ENCODE measurements at places on chromosomes 7 and 10.
A peak's percentile ranks its signal among the peaks of the same experiment; 100 is the strongest.

DNA sequence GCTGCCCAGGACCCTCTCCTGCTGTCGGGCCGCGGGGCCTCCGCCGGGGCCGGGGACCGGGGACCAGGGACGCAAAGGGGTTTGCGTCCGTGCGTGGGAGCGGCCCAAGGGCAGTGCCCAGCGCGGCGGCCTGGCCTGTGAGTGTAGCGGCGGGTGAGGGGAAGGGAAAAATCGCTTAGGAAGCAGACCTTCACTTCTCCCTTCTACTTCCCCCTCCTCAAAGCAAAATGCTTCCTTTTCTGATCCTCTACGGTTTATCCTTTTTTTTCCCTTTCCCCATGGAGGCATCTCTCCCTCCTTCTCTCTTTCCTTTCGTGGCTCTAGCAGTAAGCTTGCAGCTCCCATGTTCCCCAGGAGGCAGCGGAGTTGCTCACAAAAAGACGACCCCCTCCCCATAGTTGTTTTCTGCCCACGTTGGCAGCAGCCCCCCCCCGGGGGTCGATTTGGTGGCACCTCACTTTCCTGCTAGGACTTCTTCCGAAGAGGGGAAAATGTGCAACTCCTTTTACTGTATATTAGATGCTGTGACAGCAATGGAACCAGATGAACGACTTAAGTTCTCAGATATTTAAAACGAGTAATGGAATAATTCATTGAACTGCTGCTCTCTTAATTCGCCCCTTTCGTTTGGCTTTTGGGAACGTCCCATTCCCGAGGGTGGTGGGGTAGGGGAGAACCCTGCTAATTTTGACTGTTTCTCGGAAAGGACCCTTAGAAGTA is 724 bp downstream of the CAPZA2 start:
- DNase-seq = no peak

GRCh38 chr10:77925410-77925794 is 1.2 kb downstream of the DLG5 start:
- no peak for DNase-seq

GRCh38 chr10:33041783-33042437 is 83.9 kb upstream of the ITGB1 start:
- DNase-seq = no peak

- no peak for DNase-seq
Measured at GRCh38 chr7:94656925-94657731, 1.2 kb upstream of the SGCE start.

DNA sequence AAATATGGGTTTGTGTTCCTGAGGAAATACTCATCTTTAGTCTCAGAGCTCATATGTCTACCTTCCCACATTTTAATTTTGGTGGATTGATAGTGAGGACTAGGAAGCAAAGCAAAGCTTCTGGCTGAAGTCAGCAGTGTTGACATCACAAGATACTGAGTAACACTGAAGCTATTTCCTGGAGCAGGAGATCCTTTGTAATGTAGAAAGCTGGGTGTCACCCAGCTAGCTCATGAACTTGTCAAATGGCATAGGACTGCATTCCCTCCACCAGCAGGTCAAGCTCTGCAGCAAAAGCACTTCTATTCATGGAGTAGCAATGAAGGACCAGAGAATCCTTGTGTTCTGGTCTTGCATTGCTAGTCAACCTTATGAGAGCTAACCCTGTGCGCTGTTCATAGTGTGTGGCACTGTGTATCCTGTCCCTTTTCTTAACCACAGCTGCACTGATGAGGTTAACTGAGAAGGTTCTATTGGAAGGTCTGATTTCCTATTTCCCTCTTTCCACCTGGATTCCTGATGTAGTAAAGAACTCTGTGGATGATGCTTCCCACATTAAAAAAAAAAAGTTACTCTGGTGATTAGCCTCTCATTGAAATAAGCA is 94.8 kb upstream of the ZNF804B start:
- no peak for DNase-seq

DNA sequence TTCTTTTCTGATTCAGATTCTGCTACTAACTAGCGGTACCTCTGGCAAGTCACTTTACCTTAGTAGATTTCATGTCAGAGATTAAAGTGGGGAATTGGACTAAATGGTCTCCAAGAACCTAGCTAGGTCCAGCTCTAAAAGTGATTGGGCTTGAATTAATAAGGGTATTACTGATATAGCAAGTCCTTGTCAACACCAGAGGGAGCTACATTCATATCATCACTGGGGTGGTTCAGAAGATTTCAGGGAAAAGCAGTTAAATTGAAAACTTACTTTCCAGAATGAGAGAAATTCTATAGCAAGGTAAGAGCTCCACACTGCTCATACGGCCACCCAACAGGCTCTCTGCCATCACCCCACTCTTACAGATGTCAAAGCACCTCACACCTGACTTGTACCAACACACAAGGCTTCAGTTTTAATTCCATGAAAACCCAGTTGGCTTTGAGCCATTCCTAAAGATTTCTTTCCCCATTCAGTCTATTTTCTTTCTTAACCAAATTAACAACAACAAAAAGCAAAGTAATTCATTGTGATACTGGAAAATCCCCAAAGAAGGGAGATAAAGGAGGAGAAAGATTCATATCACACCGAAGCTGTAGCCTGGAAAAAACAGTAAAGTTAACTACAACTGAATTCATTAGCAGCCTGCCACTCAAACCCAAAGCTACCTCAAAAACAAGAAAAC is 38.0 kb upstream of the SPOCK2 start:
- no peak for DNase-seq

DNA sequence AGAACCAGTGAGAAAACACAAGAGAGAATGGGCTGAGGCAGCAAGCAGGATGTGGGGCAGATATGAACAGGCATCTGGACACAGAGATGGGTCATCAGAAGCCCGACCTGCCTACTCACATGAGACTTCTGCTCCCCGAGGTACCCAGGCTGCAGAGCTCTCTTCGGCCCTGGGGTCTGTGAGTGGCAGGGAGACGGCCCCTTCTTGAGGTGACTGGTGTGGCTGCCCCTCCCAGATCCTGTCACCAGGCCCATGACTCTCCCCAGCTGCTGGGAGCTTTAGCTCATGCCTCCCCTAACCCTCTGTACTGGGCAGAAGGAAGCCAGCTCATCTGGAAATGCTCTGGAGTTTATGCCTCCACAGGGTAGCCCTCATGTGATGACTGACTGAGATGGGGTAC is 157.6 kb upstream of the PCBD1 start:
- DNase-seq = no peak

DNA sequence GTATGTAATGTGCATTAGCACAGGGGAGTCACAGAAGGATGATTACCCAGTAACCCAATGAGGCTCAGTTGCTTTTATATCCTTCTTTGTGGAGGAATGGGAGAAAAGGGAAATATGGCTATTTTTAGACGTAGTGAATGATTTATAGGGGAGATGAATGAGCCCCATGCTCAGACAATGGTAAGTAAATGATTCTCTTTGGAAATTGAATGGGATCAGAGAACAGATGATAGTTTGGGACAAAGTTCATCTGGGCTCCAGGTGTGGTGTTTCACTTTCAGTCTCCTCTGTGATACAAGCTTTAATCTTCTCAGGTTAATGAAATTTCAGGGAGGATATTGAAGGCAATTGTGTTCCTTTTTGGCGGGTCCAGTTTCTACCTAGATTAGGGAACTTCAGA is 63.0 kb upstream of the MPP7 start:
- no peak for DNase-seq

DNA sequence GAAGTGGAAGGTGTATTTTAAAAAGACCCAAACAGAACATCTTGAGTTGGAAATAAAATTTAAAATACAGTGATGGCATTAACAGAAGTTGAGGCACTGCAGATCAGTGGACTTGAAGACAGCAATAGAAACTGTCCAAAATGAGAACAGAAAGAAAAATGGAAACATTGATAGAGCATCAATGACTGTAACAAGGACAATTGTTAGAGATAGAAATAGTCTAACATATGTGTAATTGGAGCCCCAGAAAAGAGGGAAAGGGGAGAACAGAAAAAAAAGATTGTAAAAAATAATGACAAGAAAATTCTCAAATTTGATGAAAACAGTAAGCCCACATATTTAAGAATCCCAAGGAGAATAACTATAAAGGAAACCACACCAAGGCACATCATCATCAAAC is 29.4 kb downstream of the VKORC1L1 start:
- no peak for DNase-seq

DNA sequence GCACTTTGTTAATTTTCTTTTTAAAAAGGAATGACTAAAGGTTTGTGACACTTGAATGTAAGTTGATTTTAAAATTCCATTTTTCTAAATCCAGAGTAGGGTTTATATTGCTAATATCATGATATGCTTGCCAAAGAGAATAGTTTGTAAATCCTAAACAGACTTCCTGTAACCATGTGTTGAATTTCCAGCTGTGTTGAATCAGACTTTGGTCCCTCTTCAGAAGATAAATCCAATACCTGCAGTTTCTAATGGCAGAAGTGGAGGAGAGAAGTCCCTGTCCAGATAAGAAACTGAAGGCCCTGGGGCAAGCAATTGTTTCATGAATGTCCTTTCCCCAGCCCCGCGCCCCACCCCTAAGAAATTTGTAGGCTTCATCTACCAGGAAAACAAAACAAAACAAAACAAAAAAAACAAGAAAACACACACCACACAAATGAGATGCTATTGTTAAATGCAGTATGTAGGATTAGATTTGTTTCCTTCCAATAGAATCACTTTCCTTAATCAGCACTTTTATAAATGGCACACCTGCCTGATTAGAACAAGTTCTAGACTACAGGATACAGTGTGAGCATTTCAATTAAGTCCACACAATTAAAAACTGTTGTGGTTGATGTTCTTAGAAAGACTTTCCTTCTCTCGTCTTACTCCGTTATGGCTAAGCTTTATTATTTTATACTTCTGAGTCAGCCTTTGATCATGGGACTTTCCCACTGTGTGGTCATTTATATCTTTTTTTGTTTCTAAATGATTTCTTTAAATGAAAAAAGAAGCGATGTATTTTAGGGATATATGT is 122.8 kb downstream of the KAT6B start:
- no peak for DNase-seq

DNA sequence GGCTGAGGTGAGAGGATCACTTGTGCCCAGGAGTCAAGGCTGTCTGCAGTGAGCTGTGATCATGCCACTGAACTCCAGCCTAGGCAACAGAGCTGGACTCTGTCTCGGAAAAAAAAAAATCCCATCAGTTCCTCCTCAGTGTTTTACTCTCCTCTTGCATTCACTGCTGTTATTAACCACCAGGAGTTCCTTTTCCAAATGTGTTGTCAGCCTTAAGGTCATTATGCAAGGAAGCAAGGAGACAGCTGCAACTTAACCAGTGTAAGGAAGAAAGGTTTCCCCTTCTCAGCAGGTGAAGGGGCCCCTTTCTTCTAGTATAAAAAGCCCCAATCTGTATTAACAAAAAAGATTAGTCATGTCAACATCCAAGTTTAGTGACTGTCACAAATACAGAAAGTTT is 86.6 kb upstream of the LEP start:
- DNase-seq = no peak

DNA sequence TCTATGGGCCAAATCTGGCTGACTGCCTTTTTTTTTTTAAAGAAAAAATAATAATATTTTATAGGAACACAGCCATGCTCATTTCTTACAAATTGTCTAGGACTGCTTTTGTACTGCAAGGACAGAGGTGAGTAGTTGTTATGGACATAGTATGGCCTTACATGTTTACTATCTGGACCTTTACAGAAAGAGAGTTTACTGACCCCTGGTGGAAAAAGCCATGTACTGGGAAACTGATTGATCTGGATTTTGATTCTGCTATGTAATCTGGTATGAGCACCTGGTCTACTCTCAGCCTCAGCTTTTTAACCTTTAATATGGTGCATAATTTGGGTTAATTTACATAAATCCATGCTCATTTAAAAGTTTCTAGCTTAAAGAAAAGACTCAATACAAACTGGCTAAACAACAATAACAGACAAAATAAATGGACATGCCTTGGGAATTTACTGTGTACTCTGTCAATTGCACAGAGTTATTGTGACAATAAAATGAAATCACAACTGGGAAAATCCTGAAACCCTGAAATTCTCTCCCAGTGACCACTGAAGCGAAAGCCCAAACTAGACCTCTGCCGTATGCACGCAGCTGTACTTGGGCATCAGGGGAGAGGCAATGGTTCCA is 260.7 kb downstream of the BMPER start:
- DNase-seq = no peak

GRCh38 chr10:124085680-124086079 is 7.7 kb downstream of the CHST15 start:
- no peak for DNase-seq

GRCh38 chr7:50728184-50728583 is 54.5 kb downstream of the GRB10 start:
- no peak for DNase-seq

- DNase-seq = no peak
Measured at GRCh38 chr10:81674941-81675340, 200.1 kb upstream of the NRG3 start.

DNA sequence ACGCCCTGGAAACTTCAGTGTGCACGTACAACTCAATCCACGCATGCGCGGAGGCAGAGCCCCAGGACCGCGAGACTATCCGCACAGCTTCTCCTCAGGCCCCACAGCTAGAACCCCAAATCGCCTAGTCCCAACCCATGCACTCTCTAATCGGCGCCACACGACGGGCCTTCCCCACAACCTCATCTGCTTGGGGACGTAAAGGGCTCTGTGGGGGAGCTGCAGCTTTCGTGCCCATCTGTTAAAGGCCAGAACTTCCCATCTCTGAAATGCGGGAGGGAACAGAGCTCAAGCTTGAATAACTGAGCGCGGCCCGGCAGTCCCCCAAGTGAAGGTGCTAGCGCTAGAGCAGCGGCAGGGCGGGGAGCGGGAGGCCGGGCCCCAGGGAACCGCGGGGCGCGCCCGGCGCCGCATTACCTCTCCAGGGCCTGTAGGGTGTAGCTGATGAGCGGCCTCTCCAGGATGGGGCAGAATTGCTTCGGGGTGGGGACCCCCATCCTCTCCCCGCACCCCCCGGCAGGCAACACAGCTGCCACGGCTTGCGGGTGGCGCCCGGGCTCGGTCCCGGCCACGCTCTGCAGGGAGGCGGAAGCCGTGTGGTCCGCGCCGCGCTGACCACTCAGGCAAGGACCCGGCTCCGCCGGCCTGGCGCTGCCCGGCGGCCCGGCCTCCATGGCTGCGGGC is 547 bp downstream of the CRPPA start:
- peak; percentile 67 for DNase-seq

DNA sequence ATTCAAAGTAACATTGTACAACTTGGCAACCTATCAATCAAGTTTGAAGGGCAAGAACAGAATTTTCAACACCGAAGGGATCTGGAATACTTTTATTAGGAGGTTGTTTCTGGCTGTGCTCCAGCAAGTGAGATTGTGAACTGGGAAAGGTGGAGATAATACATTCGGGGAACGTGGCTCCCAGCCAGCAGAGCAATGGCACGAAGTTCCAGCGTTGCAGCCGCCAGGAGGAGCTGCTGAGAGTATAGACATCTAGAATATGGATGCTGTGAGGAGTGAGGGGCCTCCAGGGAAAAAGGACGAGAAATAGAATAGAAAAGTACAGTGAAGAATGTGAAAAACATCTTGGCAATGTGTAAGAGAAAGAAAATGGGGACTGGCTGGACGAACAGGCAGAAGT is 69.5 kb downstream of the TCERG1L start:
- no peak for DNase-seq

- DNase-seq = no peak
Measured at GRCh38 chr7:87574630-87575029, 26.1 kb downstream of the ABCB1 start.

GRCh38 chr10:121179006-121179405 is 327.8 kb downstream of the WDR11 start:
- no peak for DNase-seq

- DNase-seq = no peak
Measured at GRCh38 chr7:34208878-34209621, 303.7 kb downstream of the BMPER start.

Measured in activated CD4-positive, alpha-beta T cell treated with anti-CD3 and anti-CD28 coated beads, Interleukin-2, amount 50 U/mL, for 4 hours (primary cell).